ENCODE measurements at places on chromosomes 4 and X. TPM values are rescaled to one million over a fixed set of nuclear protein-coding genes. Genes with fewer than 3 reads are reported as not detected.
A peak's percentile ranks its signal among the peaks of the same experiment; 100 is the strongest.

GRCh38 chr4:10787365-10787764 is 102.8 kb upstream of the CLNK start:
- no peak for DNase-seq

DNA sequence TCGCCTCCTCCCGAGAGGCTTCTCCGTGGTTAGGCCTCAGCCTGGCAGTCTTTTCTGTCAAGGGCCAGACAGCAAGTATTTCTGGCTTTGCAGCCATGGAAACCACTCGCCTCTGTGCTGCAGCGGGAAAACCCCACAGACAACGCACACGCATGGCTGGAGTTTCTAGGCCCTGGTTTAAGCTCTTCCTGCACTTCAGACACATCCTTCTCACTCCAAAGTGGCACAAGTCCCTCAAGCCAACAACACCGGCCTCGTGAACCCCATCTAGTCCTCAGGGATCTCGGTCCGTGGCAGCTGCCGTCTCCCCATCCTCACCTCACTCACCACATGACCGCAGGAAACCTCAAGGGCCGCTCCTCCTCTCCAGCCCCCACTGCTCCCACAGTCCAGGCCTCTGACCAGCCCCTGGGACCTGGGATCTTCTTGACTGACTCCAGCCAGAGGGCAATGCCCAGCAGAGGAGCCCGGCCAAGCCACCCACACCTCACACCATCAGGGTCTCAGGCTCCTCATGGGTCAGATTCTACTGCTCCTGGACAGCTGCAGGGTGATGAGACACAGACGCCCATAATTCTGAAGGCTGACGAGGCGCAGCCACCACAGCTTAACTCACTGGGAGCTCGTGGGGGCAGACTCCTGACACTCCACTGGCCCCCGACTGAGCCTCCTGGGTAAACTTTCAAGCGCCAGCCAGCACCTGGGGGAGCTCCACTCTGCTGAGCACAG is 21.7 kb downstream of the LETM1 start:
- DNase-seq = peak; percentile 76

GRCh38 chr4:39823191-39823590 is 125.3 kb downstream of the UBE2K start:
- DNase-seq = no peak

GRCh38 chrX:120499301-120500072 is 30.4 kb upstream of the LAMP2 start:
- DNase-seq = no peak

DNA sequence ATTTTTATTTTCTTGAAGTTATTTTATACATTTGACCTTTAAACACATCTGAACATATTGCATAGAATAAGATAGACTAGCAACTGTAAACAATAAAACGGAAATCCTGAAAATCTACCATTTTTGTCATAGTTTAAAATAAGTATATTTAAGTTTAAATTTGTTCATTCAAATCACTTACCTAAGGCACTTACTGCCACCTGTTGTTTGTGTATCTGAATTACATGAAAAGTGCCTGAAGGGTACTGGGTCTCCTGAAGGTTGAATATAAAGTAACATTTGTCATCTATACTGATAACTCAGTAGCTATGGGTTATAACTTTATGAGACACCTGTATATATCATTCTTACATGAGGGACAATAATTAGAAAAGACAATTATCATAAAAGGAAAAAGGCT is 38.6 kb downstream of the TRPC5 start:
- no peak for DNase-seq

GRCh38 chr4:15104825-15105224 is 102.5 kb downstream of the CPEB2 start:
- no peak for DNase-seq

DNA sequence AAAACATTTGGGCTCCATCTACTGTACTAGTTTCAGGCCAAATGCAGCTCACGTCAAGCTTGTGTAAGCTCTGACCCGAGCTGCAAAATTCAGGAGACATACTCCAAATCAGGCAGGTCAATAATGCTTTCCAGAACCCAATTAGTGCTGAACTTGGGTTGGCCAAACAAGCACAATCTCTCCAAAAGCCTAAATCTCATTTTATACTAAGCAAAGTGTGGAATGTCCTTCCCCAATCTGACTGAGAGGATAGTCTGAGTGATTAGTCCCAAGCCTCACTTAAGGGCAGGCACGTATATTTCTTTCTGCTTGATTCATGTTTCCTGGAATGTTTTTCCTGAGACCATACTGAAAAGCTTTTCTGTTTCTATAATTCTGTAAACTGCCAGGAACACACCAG is 79.9 kb downstream of the NKX6-1 start:
- DNase-seq = no peak

- DNase-seq = no peak
These were observed 710 bp downstream of the PRKG2 start for GRCh38 chr4:81214144-81214880.

GRCh38 chrX:114071412-114071811 is 512.5 kb upstream of the HTR2C start:
- DNase-seq = no peak

- DNase-seq = no peak
These were observed 4.5 kb upstream of the FGF16 start for GRCh38 chrX:77442728-77443127.

DNA sequence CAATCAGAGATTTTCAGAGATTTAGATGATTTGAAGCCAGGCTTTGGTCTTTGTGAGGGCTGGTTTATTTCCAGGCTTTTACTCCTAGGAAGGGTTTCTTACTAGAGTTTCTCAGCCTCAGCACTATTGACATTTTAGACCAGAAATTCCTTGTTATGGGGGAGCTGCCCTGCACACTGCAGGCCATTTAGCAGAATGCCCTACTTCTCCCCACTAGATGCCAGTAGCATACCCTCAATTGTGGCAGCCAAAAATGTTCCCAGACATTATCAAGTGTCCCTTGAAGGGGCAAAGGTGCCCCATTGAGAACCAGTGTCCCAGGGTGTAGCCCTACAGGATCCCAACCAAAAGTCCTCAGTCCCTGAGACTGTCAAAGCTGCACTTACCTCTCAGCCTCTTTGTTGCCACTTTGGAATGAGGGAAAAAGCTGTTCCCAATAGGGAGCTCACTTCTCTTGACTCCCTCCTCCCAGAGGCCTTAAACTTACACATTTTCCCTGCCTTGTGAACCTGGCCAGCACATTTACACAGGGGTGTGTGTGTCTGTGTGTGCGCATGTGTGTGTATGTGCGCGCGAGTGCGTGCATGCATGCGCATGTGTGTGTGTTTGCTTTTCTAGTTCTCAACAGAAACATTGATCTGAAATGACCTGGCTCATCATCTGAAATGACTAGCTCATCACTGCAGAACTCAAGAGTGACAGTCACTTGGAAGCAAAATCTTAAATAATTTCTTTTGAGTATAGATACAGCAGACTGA is 231.4 kb downstream of the QDPR start:
- no peak for DNase-seq

DNA sequence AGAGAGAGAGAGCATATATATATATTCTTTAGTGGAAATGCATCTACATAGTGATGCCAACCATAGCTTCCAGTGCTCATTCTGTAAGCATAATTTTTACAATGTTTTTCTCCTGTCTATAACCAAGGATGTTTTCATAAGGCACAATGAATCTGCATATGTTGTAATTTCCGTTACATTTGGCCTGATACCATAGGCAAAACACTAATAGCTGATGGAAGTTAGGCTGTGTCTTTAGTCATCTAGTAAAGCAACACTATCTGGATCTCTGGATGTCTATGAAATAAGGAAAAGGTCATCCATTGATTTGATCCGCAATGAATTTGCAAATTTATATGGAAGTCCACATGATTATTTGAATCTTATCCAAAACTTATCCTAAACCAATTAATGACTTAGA is 8.1 kb downstream of the PCDH7 start:
- DNase-seq = no peak

GRCh38 chr4:64799751-64800150 is 390.5 kb upstream of the TECRL start:
- DNase-seq = no peak

GRCh38 chrX:148632444-148632843 is 132.0 kb downstream of the AFF2 start:
- DNase-seq = no peak

- DNase-seq = no peak
These were observed 244.3 kb downstream of the CBR4 start for GRCh38 chr4:168765726-168766125.

DNA sequence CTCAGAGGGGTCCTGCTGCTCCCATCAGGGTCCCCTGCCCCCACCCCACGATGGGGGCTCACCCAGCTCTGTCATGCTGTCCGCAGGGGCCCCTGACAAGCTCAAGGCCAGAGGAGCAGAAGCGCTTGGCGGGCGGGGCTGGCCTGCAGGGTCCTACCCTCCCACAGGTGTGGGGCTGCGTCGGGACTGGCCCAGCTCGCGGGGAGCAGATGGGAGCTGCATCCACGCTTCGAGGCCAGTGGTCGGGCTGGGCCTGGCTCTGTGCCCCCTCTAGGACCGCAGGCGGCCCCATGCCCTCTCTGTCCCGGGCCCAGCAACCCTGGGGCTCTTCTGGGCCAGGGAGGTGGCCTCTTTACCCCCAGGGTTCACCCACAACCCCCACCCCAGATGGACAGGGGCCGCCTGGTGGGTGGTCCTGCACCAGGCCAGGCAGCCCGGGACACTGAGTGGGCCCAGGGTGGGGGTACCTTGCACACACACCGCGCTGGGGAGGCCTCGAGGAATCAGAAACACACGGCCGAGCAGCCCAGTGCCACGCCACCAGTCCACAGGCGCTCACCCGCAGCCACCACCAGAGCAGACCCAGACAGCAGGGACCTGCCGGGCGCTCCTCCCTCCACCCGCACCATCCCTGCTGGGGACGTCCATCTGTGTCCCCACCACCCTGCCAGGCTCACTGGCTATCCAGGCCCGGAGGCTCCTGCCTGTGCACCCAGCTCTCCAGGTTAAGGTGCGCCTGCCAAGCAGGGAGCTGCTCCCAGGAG is 30.0 kb downstream of the TACC3 start:
- no peak for DNase-seq

DNA sequence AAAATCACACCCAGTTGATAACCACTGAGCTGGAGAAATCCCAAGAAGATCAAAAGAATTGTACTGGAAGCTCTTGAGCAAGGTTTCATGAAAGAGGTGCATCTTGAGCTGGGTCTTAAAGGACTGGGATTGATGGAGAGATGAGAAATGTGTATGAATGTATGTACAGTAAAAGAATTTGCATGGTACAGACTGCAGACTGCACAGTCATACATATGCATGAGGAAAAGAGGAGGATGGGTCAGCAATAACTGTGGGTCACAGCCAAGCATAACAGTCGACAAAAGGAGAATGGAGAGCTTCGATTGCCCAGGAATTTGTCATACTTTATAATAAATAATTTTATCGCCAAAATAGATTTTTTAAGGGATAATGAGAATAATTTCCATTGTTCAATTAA is 4.8 kb upstream of the RELL1 start:
- DNase-seq = no peak

GRCh38 chr4:62271107-62271506 is 1071.0 kb downstream of the ADGRL3 start:
- DNase-seq = no peak

- DNase-seq = no peak
These were observed 1844.5 kb downstream of the PCDH7 start for GRCh38 chr4:32564626-32565025.

DNA sequence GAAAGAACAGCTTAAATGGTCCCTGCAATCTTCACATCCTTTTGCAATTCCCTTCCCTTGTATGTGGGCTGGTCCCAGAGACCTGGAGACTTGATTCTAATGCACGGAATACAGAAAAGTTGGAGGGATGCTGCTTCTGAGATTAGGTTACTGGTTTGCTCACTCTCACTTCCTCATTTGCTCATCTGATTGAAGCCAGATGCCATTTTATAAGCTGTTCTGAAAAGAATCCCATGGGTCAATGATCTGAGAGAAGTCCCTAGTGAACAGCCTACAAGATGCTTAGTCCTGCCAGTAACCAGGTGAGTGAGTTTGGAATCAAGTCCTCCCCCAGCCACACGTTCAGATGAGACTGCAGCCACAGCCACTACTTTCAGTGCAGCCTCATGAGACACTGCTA is 35.9 kb downstream of the MAGEA1 start:
- DNase-seq = peak; percentile 21

DNA sequence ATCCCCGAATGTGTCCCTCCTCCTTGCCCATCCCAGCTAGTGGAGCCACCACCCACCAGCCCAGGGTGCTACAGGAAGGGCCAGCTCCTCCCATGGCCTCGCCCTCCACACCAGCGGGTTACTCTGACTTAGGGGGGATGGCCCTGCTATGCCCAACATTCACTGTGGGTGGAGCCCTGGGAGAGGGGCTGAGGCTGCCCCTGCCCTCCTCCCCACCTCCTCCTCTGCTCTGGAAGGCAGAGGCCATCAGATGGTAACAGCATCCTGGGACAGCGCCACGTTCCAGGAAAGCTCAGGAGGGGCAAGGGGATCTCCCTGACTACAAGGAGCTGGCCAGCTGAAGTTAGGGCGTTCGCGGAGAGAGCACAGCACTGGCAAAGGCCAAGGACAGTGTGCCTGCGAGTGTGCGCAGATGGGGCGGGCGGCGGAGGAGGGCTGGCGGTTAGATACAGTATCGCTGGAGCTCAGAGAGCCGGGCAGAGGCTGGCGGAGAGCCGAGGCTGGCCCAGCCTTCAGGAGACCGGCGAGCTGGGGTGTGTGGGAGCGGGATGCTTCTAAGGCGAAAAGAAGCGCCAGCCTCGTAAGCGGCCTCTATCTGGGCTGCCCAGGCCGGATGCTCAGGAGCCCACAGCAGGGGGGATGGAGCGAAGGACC is 1.5 kb downstream of the JAKMIP1 start:
- DNase-seq = no peak

DNA sequence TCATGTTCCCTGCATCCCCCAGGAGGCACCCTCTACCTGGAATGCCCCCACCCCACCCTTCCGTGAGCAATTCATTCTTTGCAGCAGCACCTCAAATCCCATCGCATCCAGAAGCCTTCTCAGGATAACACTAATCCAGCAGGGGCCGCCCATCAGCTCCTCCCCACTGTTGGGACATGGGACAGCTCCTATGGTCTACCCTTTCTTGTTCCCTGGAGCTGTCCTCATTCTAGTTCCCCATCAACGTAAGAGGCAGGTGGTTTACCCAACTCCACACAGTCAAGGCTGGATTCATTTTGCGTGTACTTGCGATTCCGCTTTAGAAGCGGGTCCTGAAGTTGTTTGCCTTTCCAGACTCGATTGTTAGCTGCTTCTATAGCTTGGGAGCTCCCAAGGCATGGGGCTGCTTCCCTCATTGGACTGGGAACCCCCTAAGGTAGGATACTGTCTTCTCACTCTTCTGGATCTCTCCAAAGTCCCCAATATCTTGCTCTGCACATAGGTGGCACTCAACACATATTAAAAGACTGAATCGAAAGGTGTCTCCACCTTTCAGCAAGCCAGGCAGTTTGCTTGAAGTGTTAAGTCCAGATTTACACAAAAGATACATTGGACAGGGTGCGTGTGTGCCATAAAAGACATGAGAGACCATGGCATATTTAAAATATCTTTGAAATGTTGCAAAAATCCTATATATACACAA is 942 bp upstream of the APLN start:
- peak; percentile 35 for DNase-seq

GRCh38 chr4:168487282-168488035 is 7.2 kb upstream of the DDX60L start:
- DNase-seq = no peak

- DNase-seq = peak; percentile 54
These were observed 111.3 kb upstream of the LNX1 start for GRCh38 chr4:53702334-53703266.

NPNT gene
- not detected for total RNA-seq

IL1RAPL1 gene
- not detected for total RNA-seq

TRIM75 gene
- not detected for total RNA-seq

THAP6 gene
- 34.5 TPM for total RNA-seq

UGT2B17 gene
- 0.52 TPM for total RNA-seq

SYTL5 gene
- total RNA-seq = not detected

BMX gene
- not detected for total RNA-seq

NSUN7 gene
- 33.1 TPM for total RNA-seq

AMER1 gene
- 8.6 TPM for total RNA-seq

ZFP42 gene
- not detected for total RNA-seq

Measured in B cell (primary cell).